ENCODE measurements at places on chromosomes 11 and 22.

- DNase-seq, result no peak
Observed at GRCh38 chr11:93746101-93746500, 4.6 kb downstream of the C11orf54 start.

GRCh38 chr22:41772198-41772597 is 28.3 kb upstream of the CCDC134 start:
- DNase-seq, result no peak

GRCh38 chr11:67370351-67371076 is 2.9 kb downstream of the CLCF1 start:
- no peak for DNase-seq

- DNase-seq, result no peak
Observed at GRCh38 chr11:10108915-10109680, 184.9 kb downstream of the SBF2 start.

GRCh38 chr11:70532066-70532440 is 133.7 kb downstream of the CTTN start:
- DNase-seq, result no peak

DNA sequence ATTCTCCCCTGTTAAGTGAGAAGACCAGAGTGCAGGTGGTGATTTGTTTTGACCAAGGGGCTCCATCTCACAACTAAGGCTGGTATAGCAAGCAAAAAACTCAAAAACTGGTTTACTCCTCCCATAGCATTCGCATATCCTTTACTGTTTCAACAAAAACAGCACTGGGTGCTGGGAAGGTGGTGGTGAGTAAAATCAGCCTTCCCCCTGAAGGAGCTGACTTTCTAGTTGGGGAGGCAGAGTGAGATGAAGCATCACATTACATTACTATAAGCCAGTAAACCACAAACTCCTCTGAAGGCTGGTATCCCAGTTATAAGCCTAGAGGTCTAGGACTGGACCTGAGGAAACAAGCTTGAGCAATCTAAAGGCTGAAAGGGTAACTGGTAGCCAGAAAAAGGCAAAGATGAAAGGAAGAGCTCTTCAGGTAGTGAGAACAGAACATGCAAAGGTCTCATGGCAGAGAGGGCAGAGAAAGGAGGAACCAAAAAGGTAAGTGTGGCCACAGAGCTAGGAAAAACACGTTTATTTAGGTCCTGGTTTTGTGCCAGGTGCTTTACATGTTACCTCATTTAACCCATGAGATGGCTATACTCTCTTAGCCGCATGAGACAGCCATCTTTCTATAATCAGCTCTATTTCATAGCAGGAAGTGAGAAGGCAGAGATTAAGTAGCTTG is 22.3 kb downstream of the TMEM123 start:
- DNase-seq, result no peak

DNA sequence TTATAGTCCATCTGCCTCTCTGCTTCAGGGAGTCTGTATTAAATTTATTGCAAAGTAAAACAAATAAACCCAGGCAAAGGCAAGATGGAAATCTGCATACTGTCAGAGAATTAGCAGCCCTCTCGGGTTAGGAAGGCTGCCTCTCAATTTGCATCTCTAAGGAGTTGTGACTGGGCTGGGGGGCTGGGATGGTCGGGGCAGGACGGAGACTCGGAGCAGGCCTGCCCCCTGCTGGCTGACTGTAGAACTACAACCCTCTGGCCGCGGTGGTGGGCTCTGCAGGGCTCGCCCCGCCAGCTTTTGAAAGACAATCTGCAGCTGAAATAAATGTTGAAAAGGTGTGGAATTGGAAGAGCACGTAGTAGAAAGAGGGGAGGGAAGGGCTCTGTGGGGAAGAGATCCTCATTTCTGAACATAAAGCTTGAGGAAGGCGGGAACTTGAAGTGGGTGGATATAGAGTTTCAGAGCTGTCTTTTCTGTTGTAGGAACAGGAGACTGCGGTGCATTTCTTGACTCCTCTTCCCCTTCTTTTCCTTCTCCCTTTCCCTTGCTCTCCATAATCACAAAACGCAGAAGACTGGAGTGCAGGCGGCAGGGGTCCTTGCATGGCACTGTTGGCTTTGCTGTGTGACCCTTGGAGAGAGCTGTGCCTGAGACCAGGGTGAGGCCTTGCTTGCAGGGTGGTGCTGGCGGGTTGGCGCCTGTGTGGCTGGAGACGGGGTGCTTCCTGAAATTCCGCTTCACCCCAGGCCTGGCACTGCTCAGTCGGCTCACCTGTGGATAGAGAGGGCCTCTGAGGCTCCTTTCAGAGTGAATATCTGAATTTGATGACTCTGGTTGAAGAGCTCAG is 22.6 kb upstream of the PKNOX2 start:
- DNase-seq, result no peak

DNA sequence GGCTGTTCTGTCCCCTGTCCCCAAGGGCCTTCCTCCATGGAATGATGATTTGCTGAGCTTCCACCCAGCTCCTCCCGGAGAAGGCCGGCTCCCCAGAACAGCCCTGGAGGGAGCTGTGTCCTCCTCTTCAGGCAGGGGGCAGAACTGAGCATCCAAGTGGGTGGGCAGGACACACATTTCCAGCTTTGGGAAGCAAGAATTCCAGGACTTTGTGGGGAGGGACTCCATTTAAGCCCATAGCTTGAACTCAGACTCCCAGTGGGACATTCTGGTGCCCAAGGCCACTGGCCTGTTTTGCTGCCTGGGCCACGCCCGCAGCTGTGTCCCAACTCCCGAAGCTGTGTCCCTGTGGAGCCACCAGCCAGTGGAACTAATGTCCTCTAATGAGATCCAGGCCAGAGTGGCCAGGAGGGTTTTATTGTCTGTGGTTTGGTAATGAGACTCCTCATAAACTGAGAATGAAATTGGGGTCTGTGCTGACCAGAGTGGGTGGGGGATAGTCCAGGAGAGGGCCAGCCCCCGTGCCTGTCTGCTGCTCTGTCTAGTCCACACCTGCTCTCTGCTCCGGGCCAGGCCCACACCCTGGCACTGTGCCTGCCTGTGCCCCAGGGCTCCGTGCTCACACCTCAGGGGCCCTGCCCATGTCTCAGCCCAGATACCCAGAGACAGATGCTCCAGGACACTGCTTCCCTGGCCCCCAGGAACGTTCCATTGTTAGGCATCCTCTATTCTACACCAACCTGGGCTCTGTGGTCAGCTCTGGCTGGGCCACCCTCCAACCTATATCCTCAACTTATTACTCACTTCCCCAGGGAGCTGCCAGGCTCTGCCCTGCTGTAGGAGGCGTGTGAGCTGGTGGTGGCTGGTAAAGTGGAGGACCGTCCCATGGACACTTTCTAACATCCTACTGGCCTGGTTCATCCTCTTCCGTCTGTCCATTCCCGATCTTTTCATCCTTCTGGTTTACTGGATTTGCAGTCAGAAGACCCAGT is 7.6 kb downstream of the NECTIN1 start:
- DNase-seq, result no peak

DNA sequence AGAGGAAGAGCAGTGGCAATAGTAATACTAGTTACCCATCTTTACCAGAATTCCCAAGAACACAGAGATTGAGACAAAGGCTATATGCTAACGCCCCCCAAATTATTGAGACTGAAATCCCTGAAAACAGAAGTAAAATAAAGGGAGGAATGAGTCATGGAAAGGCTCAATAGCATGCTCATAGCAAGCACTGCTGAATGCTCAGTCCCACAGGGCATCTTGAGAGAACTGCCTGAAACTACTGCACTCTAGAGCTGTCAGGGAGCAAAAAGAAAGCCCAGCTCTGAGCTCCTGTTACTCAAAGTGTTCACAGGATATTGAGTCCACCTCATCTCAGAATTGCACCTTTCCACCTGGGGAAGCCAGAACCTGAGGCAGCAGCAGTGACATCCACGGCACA is 44.1 kb upstream of the FIBIN start:
- no peak for DNase-seq

- DNase-seq, result no peak
Observed at GRCh38 chr22:50253046-50253915, 2.2 kb upstream of the HDAC10 start.

GRCh38 chr11:87005569-87005921 is 32.2 kb upstream of the TMEM135 start:
- no peak for DNase-seq

- no peak for DNase-seq
Observed at GRCh38 chr11:71169313-71169712, 83.1 kb downstream of the SHANK2 start.

DNA sequence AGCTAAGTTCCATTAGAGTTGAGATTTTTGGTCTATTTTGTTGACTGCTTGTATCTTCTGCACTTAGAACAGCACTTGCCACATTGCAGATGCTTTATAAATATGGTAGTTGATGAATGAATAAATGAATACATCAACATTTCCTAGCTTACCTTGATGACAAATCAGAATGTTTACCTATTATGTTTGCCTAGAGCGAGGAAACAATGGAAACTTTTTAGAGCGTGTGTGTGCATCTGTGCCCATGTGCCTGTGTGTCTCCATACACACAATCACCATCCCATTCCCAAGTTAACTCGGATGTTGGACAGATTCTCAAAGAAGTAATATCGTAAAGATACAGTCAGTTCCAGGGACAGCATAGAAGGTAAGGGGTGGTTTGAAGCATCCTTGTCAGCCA is 139.1 kb downstream of the DBX1 start:
- no peak for DNase-seq

GRCh38 chr11:1295086-1295485 is 14.3 kb downstream of the TOLLIP start:
- no peak for DNase-seq

DNA sequence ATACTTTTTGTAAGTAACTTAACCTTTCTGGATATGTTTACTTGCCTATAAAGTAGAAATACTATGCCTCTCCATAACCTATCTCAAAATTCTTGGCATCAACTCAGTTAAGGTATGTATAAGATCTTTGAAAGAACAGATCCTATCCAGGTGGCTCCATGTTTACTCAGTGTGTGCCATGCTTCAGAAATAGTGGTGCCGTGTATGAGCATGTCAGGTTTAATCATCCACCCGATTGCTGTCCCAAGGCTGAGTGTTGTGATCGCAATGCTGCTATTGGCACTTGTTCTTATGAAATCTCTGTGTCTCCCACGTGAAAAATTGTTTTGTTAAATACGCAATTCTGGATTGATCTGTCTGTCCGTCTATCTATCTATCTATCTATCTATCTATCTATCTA is 85.9 kb upstream of the SNX19 start:
- DNase-seq, result no peak

DNA sequence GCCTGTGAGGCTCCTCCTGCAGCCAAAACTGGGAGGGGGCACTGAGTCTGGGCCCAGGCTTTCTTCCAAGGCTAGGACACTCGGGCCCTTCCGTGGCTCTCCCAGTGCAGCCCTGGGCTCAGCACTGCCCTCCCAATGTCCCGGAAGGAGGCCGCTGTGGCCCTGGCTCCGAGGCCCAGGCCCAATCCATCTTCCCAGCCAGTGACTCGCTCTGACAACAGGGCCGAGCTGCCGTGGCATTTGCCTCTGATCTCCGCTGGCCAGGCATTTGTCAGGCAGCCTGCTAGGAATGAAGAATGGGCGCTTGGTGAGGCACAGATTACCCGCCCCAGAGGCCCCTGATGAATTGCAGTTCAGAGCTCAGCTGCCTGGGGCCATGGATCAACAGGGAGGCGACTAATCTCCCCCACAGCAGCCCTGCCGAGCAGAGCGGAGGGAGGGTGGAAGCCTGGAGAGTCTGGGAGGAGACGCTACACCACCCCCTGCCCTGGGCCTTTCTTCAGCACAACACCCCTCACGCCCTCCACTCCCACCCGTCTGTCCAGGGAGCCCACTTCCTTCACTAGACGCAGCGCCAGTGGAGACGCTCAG is 8.3 kb downstream of the FXYD2 start:
- no peak for DNase-seq

- DNase-seq, result no peak
Observed at GRCh38 chr11:10032935-10033334, 261.1 kb downstream of the SBF2 start.

- DNase-seq, result no peak
Observed at GRCh38 chr11:107623183-107623582, 32.2 kb downstream of the ELMOD1 start.

DNA sequence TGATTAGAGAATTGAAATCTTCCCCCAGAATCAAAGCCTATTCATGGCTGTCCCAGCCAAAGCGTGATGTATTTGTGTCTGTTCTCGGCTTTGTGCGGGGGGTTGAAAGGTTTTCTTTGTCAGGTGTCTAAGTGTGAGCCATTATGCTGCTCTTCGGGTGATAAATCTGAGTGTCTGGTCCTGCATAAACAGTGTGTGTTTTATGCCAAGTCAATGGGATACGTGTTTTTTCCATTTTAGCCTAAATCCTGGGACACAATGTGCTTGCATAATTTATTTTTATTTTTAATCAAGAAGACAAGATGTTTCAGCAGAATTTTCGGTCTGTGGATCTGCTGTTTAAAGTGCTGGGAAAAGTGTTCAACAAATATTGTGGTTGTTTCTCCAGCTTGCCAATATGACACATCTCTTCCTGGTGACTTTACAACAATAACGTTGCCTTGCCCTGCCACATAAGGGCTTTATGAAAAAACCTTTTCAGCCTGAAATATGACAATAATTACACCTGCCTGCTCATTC is 267.8 kb downstream of the TBC1D22A start:
- DNase-seq, result peak; percentile 25

DNA sequence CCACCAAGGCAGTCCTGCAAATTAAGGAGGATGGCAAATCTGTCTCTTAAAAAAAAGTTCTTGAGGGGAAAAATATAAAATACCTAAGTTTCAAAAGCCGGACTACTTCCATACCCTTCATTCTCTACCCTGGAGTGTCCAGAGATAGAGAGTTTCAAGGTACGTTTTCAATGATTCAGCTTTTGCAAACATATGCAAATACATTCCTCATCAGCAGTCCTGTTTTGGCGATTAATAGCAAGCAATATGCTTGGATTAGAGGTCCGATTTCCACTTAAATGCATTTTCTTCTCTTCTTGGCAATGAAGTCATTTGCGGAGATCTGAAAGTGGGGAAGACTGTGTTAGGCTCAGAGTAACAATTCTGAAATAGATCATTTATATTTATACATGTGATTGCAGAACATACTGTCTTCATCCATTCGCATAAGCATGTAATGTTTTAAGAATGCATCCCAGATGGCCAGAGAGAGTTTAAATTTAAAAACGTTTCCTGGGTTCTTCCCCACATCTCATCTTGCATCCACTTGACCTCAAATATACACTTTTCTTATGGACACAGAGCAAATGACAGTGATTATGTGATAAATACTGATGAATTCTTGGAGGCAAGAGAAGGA is 13.8 kb upstream of the TFIP11 start:
- DNase-seq, result no peak

DNA sequence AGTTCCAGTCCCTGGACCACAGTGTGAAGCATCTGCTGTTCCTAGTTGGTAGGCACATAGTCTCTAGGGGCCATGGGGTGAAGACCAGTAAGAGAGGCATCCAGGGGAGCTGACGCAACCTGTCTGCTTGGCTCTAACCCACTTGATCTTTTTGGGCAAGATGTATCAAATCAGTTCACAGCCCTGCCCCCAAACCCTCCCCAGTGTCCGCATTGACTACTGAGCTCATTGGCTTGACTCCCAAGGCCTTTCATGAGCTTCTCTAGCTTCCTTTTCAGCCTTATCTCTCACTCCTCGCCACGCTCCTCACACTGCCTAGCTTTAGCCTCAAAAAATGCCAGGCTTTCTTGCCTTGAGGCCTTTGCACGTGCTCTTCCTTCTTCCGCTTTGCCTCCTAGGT is 29.7 kb upstream of the ABCC8 start:
- no peak for DNase-seq

- no peak for DNase-seq
Observed at GRCh38 chr22:27466778-27467438, 334.6 kb downstream of the MN1 start.

GRCh38 chr11:31807799-31808667 is 3.1 kb downstream of the PAX6 start:
- no peak for DNase-seq

- DNase-seq, result no peak
Observed at GRCh38 chr22:45053094-45053493, 43.3 kb upstream of the PHF21B start.
